ENCODE measurements at places on chromosomes 5 and 9.

DNA sequence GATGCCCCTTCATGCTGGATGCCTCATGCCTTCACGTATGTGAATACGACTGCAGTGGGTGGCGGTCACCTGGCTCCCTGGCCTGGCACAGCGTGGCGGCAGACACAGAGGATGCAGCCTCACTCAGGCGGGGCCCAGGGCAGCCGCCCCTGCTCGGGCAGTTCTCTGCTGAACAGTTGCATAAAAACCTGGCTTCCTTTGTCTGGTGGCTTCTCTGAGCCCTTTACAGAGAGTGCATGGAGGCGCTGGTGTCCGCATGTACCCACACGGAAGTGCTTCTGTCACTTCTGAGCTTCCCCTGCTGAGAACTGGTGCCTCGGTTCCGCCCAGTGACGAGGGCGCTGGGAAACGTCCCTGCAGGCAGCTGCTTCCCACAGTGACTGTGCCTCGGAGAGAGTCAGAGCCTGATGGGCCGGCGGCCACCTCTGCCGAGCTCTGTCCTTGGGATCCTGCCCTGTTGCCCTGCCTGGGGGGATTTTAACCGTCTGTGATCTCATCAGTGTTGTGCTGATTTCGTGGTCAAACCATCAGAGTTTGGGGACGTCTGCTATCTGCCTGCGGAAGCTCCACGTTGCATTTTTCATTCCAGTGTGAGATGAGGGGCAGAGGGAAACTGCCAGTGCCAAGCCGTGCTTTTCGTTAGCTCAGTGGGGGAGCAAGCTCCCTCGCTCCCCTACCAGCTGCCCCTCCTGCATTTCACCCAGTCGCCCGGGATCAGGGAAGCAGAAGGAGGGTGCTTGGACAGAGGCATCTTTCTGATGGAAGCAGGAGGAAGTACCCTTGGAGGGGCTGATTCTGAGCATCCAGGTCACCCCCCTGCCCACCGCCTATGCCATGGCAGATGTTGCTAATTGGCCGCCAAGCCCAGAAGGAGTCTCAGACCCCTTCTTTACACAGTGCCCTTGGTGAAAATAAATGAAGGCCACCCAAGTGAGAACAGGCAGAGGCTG, 153.0 kb upstream of the COL5A1 start:
- DNase-seq, result no peak

DNA sequence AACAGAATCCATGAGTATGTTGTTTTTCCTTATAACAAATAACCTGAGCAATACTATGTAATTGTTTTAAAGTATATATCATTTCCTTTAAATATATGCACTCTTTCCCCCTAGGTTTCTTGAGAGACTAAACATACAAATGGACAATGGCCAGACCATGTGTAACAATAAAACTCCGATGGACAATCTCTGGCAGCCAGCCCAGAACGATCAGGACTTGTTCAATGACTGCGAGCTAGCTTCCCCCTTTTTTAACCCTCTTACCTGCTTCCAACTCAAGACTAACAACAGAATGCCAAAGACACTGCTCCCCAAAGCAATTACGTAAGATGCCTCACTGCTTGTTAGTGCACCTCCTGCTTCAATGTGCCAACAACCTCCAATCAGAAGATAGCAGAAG, 94.9 kb downstream of the HTR4 start:
- DNase-seq, result no peak

- DNase-seq, result peak; percentile 19
Measured at GRCh38 chr5:64165500-64166200, at the start of gene RNF180. Gene RNF180 (plus strand): TSS chr5:64165843. CDS start chr5:64200808, 34,965 bp downstream.

- no peak for DNase-seq
Measured at GRCh38 chr5:179772351-179772750, 21.4 kb upstream of the LTC4S start.

All from LHCN-M2 (cell line).